Fibroblast of villous mesenchyme (primary cell): ENCODE measurements at places on chromosomes 2 and 18. TPM values are rescaled to one million over a fixed set of nuclear protein-coding genes. Genes with fewer than 3 reads are reported as not detected.

The ANKRD62 gene
- total RNA-seq, result not detected in 2 replicates

The CROCC2 gene
- total RNA-seq, result not detected in 2 replicates

The FBXO36 gene
- total RNA-seq, result 3.5 and 3.9 TPM in 2 replicates

The MYOM1 gene
- total RNA-seq, result 0.32 and 0.86 TPM in 2 replicates

The ZNF397 gene
- total RNA-seq, result 8.2 and 10.0 TPM in 2 replicates

The RESP18 gene
- total RNA-seq, result not detected in 2 replicates

The ITGA6 gene
- 58.0 and 131 TPM in 2 replicates for total RNA-seq

The MBD5 gene
- total RNA-seq, result 20.6 and 35.0 TPM in 2 replicates

The ATP8B1 gene
- total RNA-seq, result 26.3 and 28.3 TPM in 2 replicates

The MBOAT2 gene
- total RNA-seq, result 33.5 and 72.5 TPM in 2 replicates

The RUFY4 gene
- total RNA-seq, result not detected in 2 replicates

The MAPK4 gene
- under 0.01 TPM in 1 of 2 replicates, not detected in the other for total RNA-seq

The KCNG2 gene
- under 0.01 and 0.64 TPM in 2 replicates for total RNA-seq

The RPRM gene
- not detected in 2 replicates for total RNA-seq

The EN1 gene
- under 0.01 TPM in 1 of 2 replicates, not detected in the other for total RNA-seq

The CCDC74B gene
- 4.2 and 4.3 TPM in 2 replicates for total RNA-seq

GRCh38 chr2:238009563-238009962, 42.7 kb downstream of the UBE2F start:
- DNase-seq, result no peak

GRCh38 chr18:43705850-43706249, 428.6 kb upstream of the SYT4 start:
- DNase-seq, result no peak

- peak; percentile 84 for DNase-seq
These were observed 143.3 kb downstream of the MREG start for GRCh38 chr2:215870088-215870490.

DNA sequence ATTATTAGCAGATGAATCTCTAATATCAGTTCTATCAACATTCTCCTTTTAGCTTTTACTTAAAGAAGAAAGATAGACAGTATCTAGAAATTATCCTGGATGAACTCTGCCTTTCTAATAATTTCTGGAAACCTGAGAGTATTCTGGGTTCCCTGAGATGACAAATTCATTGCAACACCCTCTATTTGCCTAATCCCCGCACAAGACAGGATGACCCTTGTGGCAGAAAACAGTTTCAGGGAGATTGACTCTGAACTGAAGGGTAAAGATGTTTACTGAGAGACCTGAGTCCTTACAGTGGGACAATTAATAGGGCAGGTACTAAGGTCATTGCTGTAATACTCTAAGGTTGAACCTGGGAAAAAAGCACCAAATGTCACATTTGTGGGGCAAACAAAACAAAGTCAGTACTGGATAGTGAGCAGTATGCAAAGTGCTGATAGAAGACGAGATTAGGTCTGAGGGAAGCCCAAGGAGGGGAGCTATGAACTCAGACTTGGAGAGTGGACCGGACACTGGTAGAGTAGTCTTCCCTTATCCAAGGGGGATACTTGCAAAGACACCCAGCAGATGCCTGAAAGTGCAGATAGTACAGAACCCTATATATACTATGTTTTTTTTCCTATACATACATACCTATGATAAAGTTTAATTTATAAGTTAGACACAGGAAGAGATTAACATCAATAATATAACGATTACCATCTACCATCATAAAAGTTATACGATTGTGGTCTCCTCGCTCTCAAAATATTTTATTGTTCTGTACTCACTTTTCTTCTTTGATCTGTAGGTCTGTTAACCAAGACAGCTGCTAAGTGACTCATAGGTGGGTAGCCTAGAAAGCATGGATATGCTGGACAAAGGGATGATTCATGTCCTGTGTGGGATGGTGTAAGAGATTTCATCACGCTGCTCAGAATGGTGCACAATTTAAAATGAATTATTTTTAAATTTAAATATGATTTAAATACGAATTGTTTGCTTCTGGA, 148.3 kb upstream of the KLHL14 start:
- DNase-seq, result peak; percentile 81

GRCh38 chr2:98649992-98650375, 41.6 kb downstream of the UNC50 start:
- no peak for DNase-seq

GRCh38 chr2:241598061-241598460, 38.9 kb downstream of the THAP4 start:
- DNase-seq, result no peak

DNA sequence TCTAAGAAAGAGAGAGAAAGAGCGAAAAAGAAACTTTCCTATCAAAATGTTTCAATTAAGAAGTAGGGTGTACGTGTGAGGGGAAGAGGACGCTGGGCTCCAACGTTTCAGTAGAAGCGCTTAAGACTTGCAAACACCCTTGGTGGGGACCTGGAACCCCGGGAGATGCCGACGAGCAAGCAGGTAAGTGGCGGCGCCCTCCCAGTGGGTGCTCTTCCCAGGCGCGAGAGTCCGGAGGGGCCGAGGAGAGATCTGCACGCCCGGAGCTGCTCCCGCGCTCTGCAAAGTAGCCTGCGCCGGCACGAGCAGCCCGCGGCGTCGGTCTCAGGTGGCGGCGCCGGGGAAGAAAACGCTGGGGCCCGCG, 678 bp upstream of the OTX1 start:
- DNase-seq, result no peak

DNA sequence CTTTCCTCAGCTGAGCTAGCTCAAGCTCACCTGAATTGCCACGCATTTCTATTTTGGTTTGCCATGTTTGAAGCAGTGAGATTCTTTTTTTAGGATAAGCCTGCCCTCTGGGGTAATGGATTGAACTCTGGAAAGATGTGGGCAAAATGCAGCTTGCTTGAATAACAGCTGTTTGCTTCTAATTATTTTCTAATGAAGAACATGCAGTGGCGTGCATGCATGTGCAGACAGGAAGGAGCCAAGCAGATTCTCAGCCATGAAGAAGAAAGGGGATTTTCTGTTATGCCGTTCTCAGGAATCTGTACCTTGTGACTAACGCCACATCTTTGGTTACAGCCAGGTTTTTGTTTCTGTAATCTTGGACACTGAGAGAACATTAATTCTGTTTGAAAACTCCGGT, 171.2 kb downstream of the ANTXR1 start:
- no peak for DNase-seq

GRCh38 chr2:189574793-189575475, 5.7 kb downstream of the SLC40A1 start:
- DNase-seq, result no peak

GRCh38 chr2:138767101-138767500, 13.1 kb downstream of the NXPH2 start:
- no peak for DNase-seq

- no peak for DNase-seq
These were observed 63.5 kb downstream of the CAVIN2 start for GRCh38 chr2:191783416-191783815.

DNA sequence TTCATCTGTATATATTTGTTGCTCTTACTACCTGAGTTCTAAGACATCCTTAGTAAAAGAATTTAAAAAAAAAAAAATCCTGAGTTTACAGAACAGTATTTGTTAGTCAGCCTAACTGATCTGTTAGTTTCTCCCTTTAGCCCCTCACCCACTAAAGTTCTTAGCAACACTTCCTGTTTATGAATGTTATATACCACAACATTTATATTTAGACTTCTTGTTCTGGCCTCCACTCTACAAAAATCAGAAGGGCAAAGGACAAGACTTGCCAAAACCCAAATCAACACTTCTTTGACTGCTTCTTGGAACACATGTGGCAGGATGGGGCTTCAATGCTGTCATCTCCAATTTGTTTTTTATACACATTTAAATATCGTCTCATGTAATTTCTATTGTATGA, 71.1 kb downstream of the MGAT5 start:
- no peak for DNase-seq

- DNase-seq, result no peak
These were observed 891 bp upstream of the NR4A2 start for GRCh38 chr2:156333274-156333950.

DNA sequence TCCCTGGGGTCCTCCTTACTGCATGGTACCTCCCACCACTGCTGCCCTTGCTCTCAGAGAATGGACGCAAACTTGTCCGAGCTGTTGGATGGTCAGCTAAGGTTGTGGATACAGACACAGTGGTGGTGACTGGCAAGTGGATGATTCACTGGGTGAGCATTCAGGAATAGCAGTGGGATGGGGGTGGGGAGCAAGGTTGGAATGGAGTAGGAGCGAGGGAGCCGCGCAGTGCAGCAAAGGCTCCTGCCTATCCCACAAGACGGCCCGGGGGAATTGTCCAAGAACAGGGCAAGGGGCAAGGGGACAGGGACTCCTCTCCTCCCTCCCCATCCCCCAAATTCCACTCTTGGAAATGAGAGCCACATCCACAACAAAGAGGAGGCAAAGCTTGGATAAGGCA, 102.2 kb downstream of the PIEZO2 start:
- DNase-seq, result no peak

- DNase-seq, result peak; percentile 26
These were observed 36.2 kb downstream of the TLK1 start for GRCh38 chr2:171124541-171124940.

- DNase-seq, result peak; percentile 80
These were observed 204.6 kb upstream of the TNP1 start for GRCh38 chr2:217064234-217065011.

GRCh38 chr18:74351354-74351753, 35.7 kb downstream of the C18orf63 start:
- peak; percentile 34 for DNase-seq

DNA sequence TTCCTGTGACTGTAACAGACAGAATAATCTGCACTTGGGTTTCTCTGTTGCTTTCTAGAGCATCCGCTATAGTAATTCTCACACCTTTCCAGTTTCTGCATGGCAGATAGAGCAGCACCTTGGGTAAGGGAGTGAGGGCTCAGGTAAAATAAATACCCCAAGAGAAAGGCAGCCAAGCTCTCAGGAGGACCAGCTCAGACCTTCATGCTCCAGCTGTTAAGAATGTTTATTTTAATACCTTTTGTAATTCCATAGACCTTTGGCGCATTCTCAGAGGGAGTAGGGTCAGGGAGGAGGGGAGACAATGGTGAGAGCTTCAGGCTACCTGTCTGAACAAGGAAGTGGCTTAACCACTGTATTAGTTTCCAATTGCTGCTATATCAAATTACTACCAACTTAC, 16.2 kb upstream of the TMEM178A start:
- no peak for DNase-seq

- no peak for DNase-seq
These were observed 5.5 kb upstream of the NEMP2 start for GRCh38 chr2:190540048-190540447.

GRCh38 chr2:236309669-236310029, 45.4 kb upstream of the ASB18 start:
- DNase-seq, result no peak

DNA sequence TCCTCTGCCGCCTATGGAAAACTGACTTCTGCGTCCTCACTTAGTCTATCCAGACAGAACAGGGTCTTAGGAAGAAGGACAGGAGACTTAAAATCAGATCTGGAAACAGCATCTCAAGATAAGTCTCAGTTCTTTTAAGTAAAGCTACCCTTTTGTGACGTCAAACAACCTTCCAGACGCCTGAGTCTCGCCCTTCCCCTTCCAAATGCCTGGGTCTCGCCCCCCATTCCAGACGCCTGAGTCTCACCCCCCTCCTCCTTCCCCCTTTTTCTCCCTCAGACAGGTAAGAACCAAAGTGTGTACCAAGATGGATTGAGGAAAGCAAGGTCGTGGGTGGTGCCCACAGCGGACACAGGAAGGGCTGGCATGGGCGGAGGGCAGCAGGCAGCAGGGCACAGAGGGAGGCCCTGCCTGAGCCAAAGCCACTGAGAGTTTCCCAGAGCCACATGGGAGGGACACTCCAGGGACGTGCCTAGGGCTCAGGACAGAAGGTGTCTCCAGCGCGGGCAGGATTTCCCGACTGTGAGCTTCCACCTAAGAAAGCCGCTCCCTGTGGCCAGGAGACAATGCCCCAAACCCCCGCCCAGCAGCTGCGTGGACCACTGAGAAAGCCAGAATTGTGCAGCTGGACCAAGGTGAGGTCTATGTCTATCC, 51.3 kb downstream of the ANKMY1 start:
- no peak for DNase-seq

DNA sequence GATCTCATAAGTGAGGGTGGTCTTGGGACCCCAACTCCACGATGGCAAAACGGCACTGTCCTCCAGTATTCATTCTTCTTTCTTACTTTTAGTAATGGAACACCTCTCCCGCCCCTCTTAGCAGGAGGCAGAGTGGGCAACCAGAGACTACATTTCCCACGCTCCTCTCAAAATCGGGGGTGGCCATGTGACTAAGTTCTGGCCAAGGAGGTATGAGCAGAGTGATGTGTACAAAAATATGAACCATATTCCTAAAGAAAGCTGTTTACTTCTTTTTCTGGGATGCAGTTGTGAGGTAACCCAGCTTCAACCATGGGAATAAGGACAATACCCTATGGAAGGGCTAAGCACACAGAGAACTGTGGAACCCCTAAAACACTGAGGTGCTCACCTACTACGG, 12.8 kb downstream of the REV1 start:
- no peak for DNase-seq

DNA sequence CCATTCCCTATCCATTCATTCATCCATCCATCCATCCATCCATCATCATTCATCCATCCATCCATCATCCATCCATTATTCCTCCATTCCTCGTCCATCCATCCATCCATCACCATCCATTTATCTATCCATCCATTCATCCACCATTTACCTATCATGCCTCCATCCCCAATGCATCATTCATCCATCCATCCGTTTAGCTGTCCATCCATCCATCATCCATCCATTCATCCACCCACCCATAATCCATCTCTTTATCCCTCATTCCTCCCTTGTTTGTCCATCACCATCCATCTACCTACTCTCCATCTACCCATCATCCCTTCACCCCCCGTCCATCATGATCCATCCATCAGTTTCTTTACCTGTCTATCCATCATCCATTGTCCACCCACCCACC, 13.6 kb downstream of the NFATC1 start:
- DNase-seq, result no peak

GRCh38 chr2:29922605-29923004, 1.2 kb upstream of the ALK start:
- no peak for DNase-seq

DNA sequence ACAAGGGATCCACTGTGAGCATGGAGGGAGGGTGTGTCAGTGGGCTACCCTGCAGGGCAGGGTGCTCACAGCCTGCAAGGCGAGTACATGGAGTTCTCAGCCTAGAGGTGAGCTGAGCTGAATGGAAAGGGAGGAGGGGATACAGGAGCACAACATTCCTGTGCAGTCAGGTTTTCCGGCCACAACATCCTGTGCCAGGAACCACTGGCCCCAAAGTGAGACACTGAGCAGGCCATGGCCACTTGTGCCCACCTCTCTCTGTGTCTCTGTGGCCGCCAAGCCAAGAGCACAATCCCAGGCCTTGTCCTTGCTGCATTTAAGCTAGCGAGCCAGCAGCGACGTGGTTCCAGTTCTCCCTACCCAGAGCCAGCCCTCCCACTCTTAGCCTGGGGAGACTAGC, 6.1 kb downstream of the DOK1 start:
- DNase-seq, result no peak

DNA sequence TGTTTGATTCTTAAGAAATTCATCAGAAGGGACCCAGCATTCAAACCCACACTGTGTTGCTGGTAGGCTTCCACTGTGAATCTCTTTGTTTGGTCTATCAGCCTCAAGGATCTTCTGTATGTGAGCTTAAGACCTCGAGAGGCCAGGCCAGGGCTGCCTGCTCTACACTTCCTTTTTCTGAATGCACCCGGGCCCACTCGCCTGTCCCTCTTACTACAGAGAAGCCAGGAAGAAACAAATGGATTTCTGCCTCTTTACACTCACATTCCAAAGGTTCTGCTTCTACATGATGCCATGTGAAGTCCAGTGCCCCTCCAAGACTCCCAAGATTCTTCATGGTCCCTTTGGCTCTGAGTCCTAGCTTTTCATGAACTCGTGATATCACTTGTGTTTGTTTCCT, 25.4 kb upstream of the MRPL19 start:
- DNase-seq, result no peak
